ENCODE measurements at places on chromosomes 11 and 22.

- DNase-seq: no peak
Measured at GRCh38 chr22:47065756-47066615, 303.5 kb downstream of the TBC1D22A start.

DNA sequence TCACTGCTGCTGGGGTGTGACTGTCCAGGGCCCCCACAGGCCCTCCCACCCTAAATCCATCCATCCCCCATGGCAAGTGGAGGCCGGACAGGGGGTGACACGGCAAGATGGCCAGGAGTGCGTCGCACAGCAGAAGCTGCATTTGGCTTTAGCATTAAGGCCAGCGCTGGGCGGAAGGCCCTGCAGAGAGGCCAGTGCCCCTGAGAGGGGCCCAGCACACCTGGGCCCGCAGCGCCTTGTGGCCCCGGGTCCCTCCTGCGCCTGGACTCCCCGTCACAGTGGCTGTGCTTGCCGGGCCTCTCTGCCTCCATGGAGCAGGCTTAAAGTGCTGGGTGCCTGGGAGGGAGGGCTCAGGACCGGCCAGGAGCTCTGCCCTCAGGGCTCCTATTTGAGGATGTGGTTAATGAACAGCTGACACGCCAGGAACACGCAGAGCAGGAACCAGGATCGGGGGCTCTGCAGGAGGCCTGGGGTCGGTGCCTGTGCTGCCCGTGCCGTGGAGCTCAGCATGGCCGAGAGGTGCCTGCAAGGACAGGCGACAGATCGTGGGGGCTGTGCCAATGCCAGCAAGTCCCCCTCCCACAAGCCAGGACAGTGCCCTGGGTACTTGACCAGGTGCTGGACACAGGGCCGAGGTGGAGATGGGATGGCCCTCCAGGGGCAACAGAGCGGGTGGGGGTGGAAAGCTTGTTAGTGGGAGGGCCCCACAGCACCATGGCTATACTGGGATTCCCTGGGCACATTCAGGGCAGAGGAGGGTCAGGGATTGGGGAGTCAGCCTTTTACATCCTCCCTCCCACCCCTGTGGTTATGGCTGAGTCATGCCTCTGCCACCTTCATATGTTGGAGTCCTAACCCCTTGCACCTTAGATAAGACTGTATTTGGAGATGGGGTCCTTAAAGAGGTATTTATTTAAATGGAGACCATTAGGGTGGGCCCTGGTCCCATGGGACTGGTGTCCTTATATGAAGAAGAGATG, 30.9 kb upstream of the CARS1 start:
- peak; percentile 22 for DNase-seq

GRCh38 chr11:124075841-124076651, 34.9 kb upstream of the OR10G7 start:
- DNase-seq: no peak

GRCh38 chr11:102620818-102621561, 4.1 kb downstream of the MMP20 start:
- no peak for DNase-seq

DNA sequence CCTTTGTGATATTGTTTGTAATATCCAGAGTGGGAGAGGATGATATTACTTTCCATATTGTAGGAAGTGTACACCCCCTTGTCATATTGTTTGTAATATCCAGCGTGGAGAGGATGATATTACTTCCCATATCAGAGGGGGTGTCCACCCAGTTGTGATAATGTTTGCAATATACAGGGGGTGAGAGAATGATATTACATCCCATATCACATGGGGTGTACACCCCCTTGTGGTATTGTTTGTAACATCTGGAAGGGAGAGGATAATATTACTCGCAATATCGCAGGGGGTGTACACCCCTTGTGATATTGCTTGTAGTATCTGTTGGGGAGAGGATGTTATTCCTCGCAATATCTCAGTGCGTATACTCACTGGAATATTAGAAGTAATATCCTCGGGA, 61.5 kb downstream of the PRSS23 start:
- DNase-seq: no peak

- peak; percentile 36 for DNase-seq
Measured at GRCh38 chr11:24623121-24623520, 126.3 kb downstream of the LUZP2 start.

GRCh38 chr11:117754030-117754429, 43.0 kb downstream of the DSCAML1 start:
- no peak for DNase-seq

- DNase-seq: no peak
Measured at GRCh38 chr11:64667154-64667745, 55.7 kb downstream of the NRXN2 start.

DNA sequence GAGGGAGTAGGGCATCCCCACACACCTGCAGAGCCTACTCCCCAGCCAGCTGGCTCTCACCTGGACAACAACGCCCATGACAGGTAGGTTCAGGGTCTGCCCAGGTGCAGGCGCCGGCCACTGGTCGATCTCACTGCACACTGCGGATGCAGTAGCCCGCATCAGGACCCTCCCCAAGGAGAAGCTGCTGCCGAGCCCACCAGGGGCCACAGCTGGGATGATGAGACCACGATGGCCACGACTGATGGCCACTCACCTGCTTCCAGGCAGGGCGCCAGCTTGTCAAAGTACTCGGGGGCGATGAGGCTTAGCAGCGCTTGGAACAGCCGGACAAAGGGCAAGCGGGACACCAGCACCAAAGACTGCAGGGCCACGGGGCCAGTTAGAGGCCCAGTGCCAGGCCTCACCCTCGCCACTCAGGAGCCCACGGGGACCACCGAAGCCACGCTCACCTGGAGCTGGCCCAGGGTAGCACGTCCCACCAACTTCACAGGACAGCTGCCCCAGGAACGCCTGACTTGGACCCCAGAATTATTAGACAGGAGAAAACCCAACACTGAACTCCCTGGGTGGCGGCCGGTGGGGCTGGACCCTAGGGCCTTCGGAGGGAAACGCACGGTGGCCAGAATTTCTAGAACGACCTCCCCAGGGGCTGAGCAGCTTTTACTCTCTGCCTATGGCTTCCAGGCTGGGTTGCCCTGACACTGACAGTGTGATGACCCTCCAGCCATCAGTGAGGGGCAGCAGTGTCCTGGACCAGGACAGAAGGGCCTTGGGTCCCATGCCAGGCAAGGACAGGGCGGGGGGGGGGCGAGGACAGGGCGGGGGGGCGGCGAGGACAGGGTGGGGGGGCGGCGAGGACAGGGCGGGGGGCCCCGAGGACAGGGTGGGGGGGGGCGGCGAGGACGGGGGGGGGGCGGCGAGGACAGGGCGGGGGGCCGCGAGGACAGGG, 8.9 kb upstream of the PLXNB2 start:
- no peak for DNase-seq

Measured in PC-9 (cell line).